Upper lobe of right lung (tissue), 1 donor: ENCODE measurements at places on chromosomes 16 and 17.

DNA sequence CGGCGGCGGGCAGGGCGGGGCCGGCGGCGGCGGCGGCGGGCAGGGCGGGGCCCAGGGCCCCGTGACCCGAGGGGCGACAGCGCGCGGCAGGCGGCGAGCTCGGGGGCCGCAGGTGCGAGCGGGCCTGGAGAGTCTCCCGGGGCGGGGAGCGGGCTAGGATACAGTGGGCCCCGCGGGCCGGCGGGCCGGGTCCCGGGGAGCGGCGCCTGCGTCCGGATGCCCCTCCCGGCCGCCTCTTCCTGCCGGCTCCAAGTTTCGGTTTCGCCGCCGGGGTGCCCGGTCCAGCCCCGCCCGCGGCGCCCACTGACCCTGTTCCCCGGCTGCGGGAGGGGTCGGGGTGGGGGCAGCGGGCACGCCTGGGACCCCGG lies at the start of gene RNF213:
TSS of gene RNF213 (plus strand) at position 62 of the 368 bp plus-strand sequence. CDS start 2,830 bp downstream, outside the sequence.
- DNase-seq = peak; percentile 83

DNA sequence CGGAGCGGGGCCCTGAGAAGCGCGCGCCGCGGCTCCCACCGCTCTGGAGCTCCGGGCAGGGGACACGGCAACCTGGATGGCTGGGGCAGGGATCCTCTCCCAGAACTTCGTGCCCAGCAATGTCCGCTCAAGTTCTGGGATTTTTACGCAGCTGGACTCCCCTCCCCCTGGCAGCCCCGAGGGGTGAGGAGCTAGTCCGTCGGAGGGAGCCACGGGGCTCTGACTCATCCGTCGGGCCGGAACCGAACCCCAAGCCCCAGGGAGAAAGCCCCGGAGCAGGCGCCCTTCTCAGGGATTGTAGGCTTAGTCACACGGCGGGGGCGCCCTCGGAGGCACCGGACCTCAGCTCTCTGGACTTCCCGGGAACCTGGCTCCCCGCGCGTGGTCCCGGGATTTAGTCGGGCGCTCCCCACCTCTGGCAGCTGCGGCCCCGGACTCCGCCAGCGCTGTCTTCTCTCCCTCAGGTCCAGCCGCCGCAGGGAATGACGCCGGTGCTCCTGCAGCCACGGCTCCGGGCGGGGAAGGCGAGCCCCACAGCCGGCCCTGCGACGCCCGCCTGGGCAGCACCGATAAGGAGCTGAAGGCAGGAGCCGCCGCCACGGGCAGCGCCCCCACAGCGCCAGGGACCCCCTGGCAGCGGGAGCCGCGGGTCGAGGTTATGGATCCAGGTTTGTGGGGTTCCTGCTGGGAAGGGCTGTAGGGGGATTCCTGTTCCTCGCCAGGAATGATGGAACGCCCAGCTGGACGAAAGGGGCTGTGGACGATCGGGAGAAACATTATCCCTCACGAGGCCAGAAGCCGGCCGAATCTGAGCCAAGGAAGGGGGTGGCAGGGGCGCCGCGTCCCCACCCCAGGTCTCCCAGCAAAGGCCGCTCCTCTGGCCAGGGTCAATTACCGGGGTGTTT lies 830 bp downstream of the SPHK1 start:
- peak; percentile 74 for DNase-seq

GRCh38 chr16:78894886-78895285 lies 705.7 kb downstream of the MAF start:
- no peak for DNase-seq

DNA sequence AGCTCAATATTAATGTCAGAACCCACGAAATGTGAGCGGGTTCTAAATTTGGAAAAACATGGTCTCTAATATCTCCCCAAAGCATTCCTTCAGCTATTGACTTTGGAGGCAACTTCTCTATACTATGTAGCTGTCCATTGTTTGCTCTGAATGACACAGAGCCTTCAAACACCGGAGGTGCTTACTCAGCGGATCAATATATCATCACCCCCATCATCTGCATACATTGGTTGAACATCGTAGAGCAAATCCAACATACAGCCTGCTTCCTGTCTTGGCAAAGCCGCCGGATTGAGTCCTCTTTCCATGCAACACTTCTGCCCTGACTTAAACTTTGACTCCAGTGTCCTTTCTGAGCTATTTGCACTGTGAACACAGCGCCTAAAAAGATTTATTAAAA lies 61.3 kb downstream of the C17orf67 start:
- DNase-seq = no peak

DNA sequence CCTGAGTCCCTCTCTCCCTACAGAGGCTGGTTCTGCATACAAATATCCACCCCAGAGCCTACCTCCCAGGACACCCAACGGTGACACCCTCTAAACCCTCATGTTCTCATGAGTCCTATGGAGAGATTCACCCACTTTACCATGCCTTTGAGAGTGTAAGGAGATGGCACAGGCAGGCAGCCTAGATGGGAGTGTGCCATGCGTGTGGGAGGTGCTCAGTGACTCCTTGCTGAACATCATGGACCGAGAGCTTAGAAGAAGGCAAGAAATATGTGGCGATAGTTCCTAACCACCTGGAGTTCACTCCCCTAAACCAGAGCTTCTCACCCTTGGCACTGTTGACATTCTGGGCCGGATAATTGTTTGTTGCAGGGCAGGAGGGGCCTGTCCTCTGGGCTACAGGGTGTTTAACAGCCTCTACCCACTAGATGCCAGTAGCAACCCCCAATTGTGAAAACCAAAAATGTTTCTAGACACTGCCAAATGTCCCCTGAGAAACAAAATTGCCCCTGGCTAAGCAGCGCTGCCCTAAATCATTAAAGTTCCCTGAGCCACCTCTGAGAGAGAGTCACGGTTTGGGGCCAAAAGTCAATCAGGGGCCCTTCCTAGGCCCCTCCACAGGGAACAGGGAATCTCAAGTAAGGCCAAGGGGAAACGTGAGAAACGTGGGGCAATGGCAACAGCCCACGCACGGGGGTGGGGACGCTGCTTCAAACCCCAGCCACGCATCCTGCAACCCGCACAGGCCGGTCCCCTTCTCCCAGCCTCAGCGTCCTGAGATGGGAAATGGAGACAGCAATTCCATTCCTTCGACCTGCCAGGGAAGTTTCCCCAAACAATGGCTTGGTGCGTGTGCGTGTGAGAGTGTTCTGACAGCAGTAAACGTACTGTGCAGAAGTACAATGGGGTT lies 66.8 kb downstream of the C16orf78 start:
- no peak for DNase-seq
